Right lung (tissue), 10 donors: ENCODE measurements at places on chromosomes 11 and 22. TPM values are rescaled to one million over a fixed set of nuclear protein-coding genes. Genes with fewer than 3 reads are reported as not detected.

Gene WNT7B
- polyA plus RNA-seq, result 9.5 TPM

Gene CHST1
- polyA plus RNA-seq, result 7.3 TPM

Gene AP5B1
- polyA plus RNA-seq, result 4.2 TPM

Gene CRYBB2
- polyA plus RNA-seq, result 0.64 TPM

GRCh38 chr22:19880786-19881569 lies 26.3 kb upstream of the GNB1L start:
- DNase-seq, result peak; percentile 41
